ENCODE measurements at places on chromosomes 7 and 10. TPM values are rescaled to one million over a fixed set of nuclear protein-coding genes. Genes with fewer than 3 reads are reported as not detected.

- H3K27me3 ChIP-seq = no peaks in the 10 kb centered on the region
- no peak overlapping the region for H3K4me3 ChIP-seq
- no peaks in the 10 kb centered on the region for H3K36me3 ChIP-seq
- no peak overlapping the region for H3K27ac ChIP-seq
- H3K4me1 ChIP-seq = no peaks in the 10 kb centered on the region
Observed at GRCh38 chr7:45133352-45133751, 21.9 kb upstream of the TBRG4 start.

DNA sequence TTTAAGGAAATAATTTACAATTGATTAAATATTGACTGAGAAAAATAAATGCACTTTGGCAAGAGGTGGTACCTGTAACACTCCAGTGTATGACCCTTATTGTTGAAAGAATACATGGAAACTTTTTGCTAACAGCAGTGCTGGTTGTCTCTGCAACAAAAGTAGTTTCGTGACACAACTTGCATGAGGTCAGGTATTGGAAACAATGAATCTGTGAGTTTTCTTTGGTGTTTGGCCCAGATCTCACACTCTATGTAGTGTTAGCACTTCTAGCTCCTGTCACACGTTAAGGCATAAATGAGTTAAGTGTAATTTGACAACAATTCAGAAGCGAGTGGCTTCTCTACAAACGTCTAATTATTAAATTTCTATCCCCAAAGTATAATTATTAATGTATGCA lies 137.7 kb upstream of the MDFIC start:
- no peaks in the 10 kb centered on the region for H3K36me3 ChIP-seq
- no peak for DNase-seq
- no peaks in the 10 kb centered on the region for H3K4me1 ChIP-seq
- H3K4me3 ChIP-seq = no peak overlapping the region
- H3K27ac ChIP-seq = no peak overlapping the region

- no peaks in the 10 kb centered on the region for H3K27me3 ChIP-seq
- no peak overlapping the region for H3K4me3 ChIP-seq
- H3K36me3 ChIP-seq = no peaks in the 10 kb centered on the region
- H3K4me1 ChIP-seq = peaks cover 15% of the 10 kb centered on the region
- H3K27ac ChIP-seq = no peak overlapping the region
Observed at GRCh38 chr10:62584731-62585130, 210.6 kb downstream of the ZNF365 start.

GRCh38 chr7:46292741-46293140 lies 371.7 kb upstream of the IGFBP3 start:
- no peak overlapping the region for H3K27ac ChIP-seq
- peaks cover 16% of the 10 kb centered on the region for H3K4me1 ChIP-seq
- H3K27me3 ChIP-seq = no peaks in the 10 kb centered on the region
- DNase-seq = no peak

MLXIPL gene
- 6.1 TPM for total RNA-seq

KNDC1 gene
- total RNA-seq = 3.4 TPM

All from vagina (tissue), 2 donors.